ENCODE measurements at places on chromosomes 11 and 22. TPM values are rescaled to one million over a fixed set of nuclear protein-coding genes. Genes with fewer than 3 reads are reported as not detected.
A peak's percentile ranks its signal among the peaks of the same experiment; 100 is the strongest.

DNA sequence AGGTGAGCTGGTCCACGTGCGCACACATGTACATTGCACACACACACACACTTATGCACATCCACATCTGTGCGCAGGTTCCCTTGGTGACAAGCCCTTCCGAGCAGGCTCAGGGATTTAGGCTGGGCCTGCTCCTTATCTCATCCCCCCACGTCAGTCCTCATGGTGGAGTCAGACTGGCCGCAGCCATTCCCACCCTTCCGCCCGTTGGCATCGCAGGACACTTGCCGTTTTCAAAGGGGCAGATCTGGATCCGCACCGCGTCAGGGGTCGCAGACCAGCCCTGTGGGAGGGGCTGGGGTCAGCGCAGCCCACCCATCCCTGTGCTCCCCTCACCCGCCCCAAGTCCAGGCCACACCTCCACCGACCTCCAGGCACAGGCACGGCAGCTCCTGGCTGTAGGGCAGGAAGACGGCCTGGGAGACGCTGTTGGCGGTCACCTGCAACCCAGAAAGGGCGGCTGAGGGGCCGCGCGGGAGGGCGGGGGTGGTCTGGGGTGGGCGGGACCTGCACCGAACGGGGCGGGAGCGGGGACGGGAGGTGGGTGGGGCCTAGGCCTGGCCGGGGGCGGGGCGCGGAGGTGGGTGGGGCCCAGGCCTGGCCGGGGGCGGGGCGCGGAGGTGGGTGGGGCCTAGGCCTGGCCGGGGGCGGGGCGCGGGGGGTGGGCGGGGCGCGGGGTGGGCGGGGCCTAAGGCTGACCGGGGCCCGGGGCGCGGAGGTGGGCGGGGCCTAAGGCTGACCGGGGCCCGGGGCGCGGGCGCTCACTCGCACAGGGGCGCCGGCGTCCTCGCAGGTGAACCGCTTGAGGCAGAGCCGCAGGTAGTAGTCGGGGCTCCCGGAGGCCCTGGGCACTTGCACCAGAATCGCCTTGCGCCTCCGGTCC, 13.3 kb downstream of the IL17REL start:
- H3K4me3 ChIP-seq: no peak overlapping the region
- no peaks in the 10 kb centered on the region for H3K27me3 ChIP-seq
- H3K36me3 ChIP-seq: no peaks in the 10 kb centered on the region

DNA sequence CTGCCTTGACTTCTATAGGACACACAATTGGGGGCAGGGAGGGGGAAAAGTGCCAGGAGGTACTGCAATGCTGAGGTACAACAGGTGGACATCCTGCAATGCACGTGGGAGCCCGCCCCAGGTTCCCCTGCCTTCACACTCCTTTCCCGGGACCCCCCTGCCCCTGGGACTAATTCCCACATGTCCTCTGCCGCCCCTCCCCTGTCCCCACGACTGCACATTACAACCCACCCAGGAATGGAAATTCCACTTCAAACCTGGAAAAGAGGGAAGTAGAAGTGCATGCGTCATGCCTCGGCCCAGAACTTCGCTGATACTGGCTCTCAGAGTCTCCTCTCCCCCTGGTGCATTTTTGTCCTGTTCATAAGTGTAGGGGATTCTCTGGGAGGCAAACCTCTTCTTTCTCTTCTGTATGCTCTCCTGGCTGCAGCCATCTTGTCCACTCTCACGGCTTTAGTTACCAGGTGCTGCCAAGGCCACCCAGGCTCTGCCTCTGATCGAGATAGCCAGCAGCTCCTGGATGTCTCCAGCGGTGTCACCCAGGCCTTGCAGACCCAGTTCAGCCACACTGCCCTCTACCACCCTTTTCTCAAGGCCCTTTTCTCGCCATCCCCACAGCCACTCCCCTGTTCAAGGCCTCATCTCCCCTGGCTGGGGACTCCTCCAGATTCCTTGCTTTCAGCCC, 43.7 kb downstream of the GDPD5 start:
- H3K27ac ChIP-seq: no peak overlapping the region
- no peaks in the 10 kb centered on the region for H3K4me1 ChIP-seq
- H3K4me3 ChIP-seq: no peak overlapping the region
- no peak for DNase-seq

DNA sequence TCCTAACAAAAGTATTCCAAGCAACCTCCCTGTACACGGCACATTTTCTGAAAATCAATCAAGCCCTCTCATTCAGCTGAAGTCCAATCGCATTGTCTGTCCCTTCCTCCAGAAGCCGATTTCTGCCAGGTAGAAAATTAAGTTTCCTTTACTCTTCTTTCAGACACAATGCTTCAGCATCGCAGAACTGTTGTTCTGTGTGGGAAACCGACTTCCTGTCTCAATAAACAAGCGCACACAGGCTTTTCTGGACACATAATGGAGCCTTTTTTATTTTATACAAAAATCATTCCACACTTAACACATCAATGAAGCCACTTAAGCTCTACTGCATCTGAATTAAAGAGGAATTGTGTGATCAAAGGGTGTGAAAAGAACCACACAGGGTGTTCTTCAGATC, 75.6 kb downstream of the BLID start:
- no peaks in the 10 kb centered on the region for H3K27me3 ChIP-seq
- no peaks in the 10 kb centered on the region for H3K36me3 ChIP-seq
- H3K4me1 ChIP-seq: no peaks in the 10 kb centered on the region
- DNase-seq: no peak
- H3K4me3 ChIP-seq: no peak overlapping the region

MMP13 gene
- not detected for total RNA-seq

DNA sequence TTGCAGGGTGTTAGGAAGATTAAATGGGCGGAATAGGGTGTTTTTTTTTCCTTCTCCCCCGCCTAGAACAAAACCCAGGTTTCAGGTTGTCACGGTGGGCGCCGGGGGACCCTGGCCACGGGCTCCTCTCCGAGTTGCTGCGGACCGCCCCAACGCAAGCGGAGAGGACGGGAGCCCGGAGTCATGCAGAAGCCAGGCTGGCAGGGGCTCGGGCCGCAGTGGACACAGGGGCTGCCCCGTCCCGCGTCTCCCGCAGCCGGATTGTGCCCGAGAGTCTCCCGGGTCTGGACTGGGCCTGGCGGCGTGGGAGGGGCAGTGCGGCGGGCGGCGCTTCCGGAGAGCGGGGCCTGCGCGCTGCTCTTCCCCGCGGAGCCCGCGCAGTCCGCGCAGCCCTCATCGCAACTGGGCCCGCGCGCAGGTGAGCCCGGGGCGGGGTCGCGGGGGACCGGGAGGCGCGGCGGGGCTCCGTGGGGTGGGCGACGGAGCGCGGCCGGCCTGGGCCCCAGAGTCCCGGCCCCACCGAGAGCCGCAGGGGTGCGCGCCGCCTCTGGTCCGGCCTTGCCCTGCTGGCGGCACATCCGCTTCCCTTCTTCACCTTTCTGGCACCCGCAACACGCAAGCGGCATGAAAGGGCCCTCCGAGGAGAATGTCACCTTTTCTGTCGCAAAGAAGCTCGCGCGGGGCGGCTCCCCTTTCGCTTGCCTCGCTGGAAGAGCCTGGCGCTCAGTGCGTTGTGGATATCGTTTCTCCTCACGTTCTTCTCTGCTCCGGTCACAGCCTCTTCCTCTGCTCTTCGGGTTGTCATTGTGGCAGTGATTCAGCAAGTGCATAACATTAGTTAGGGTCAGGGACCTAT, at the start of gene TIRAP:
TSS of gene TIRAP (plus strand) at position 358 of the 856 bp plus-strand sequence. CDS start 7,802 bp downstream, outside the sequence.
- no peaks in the 10 kb centered on the region for H3K27me3 ChIP-seq
- H3K4me1 ChIP-seq: peaks cover 21% of the 10 kb centered on the region
- peak within 1 kb of the TSS; percentile 90 for H3K27ac ChIP-seq
- no peaks in the 10 kb centered on the region for H3K36me3 ChIP-seq
- DNase-seq: no peak

- peaks cover 56% of the 10 kb centered on the region for H3K4me1 ChIP-seq
- H3K27me3 ChIP-seq: no peaks in the 10 kb centered on the region
- H3K36me3 ChIP-seq: no peaks in the 10 kb centered on the region
- DNase-seq: no peak
Measured at GRCh38 chr22:17982572-17983141, 41.7 kb downstream of the MICAL3 start.

DNA sequence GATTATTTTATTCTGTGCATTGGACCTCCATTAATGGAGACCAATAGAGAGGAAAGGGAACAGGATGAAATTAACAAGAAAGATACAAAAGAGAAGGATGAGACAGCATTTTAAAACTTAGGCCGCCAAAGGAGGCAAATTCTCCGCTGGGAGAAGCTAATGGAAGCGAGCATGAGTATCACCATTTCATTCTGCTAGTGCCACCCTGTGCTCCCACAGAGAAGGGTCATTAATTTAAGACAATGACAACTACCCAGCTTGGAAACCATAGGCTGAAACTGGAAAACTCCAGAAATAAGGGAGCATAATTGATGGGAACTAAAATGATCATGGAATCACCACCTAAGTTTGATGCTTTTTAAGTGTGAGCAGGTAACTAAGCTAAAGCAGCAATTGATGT, 69.2 kb downstream of the SLC36A4 start:
- no peak overlapping the region for H3K4me3 ChIP-seq
- H3K27ac ChIP-seq: no peak overlapping the region
- no peaks in the 10 kb centered on the region for H3K4me1 ChIP-seq
- no peaks in the 10 kb centered on the region for H3K36me3 ChIP-seq
- DNase-seq: no peak
- no peaks in the 10 kb centered on the region for H3K27me3 ChIP-seq

- H3K27ac ChIP-seq: no peak overlapping the region
- DNase-seq: no peak
- H3K4me1 ChIP-seq: peaks cover 41% of the 10 kb centered on the region
- no peak overlapping the region for H3K4me3 ChIP-seq
- H3K27me3 ChIP-seq: no peaks in the 10 kb centered on the region
Measured at GRCh38 chr11:128470081-128470480, 117.3 kb downstream of the ETS1 start.

DNA sequence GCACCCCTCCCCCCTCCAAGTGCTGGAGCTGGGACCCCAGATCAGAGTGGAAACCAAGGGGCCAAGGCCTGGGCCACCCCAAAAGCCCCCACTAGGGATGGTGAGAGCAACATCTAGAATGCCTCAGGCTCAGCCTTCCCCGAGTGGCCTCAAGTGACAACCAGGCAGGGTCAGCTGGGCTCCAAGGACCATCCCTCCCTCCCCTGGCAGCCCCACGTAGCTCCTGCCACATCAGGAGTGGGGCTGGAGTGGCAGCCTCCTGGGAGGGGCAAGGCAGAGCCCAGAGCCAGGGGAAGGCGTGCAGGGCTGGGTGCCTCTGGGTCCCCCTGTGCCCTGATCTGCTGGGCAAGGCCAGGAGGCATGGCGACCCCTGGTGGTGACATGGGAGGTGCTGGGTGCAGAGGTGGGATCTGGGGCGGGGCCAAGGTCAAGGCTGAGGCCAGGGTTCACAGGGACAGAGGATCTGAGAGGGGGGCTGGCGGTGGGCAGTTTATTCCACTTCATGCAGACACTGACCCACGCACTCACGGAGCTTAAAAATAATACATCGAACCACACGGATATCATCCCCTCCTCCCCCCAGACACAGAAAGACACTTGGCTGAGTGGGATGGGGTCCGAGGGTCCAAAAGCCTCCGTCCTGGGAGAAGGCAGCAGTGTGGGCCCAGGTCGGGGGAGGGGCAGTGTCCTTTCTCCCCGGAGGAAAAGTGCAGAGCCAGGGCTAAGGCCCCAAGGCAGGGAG, 15.8 kb upstream of the EHD1 start:
- no peak for DNase-seq
- H3K4me3 ChIP-seq: no peak overlapping the region
- H3K27me3 ChIP-seq: no peaks in the 10 kb centered on the region
- H3K36me3 ChIP-seq: peaks cover 15% of the 10 kb centered on the region
- H3K4me1 ChIP-seq: no peaks in the 10 kb centered on the region
